NCI-H2081 treated with DMSO at 0.1 percent for 48 hours (cell line): ENCODE measurements at places on chromosomes 2 and 18.

- DNase-seq = no peak
Observed at GRCh38 chr18:42182728-42183700, 228.0 kb downstream of the PIK3C3 start.

DNA sequence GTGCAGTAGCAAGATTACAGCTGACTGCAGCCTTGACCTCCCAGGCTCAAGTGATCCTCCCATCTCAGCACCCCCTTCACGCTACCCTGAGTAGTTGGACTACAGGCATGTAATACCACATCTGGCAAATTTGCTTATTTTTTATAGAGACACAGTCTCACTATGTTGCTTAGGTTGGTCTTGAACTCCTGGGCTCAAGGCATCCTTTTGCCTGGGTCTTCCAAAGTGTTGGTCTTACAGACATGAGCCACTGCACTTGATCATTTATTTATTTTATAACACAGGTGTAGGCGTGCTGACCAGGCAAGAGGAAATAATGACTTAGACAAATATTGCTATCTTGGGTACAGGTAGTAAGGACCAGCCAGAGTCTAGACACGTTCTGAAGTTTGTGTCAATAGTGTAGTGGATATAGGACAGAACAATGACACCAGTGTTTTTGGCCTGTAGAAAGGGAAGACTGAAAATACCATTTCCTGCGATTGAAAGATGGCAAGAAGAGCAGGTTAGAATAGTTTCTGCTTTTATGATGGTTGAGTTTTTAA is 71.0 kb upstream of the THUMPD2 start:
- no peak for DNase-seq

DNA sequence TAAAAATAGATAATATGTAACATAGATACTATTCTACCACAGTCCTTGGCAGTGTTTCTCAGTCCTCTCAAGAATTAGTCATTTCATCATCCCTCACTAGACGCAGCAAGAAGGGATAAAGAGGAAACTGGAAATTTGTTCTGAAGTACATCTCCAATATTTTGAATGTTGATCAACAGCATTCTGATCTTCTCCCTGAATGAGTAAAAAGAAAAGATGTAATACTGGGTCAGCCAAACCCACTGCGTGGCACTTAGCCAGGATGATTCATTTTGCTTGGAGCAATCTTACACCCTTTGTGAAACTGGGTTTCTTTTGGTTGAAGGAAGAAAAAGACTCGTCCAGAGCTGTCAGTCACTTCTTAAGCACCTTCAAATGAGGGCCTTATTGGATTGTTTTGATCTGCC is 54.1 kb downstream of the TAF1B start:
- no peak for DNase-seq

DNA sequence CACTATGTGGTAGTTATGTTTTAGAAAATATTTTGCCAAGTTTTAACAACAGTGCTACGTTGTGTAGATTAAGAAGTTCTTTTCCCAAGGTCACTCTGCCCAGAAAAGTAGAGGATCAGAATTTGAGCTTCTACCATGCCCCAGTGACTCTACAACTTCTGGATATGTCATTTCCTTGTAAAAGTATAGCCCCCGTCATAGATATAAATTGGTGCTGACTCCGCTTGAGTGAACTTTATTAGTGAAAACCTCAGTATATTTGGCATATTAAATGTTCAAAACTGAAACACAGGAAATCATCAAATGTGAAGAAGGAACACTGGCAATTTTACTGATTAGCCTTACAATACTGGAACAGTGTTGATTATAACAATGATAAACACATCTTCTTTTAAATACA is 256.7 kb upstream of the UBE2E3 start:
- DNase-seq = no peak

DNA sequence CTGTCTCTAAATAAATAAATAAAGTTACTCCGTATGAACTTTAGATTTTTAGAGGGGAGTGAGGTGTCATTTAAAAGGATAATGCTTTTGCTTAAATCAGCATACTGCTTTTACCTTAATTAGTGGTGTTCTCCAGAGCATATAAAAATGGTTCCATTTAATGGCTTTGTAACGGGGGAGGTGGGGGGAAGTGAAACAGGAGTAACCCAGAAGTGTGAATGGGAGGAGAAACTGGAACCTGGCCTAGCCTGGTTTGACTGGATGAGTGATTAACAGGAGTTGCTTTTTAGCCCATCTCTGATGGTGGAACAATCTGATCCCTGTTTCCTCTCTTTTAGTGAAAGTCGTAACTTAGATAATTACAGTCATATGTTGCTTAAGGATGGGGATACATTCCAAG is 1.6 kb downstream of the CNDP2 start:
- no peak for DNase-seq
